ENCODE measurements at places on chromosomes 4 and X.
A peak's percentile ranks its signal among the peaks of the same experiment; 100 is the strongest.

GRCh38 chr4:122710434-122711308 is 21.8 kb upstream of the BBS12 start:
- DNase-seq: peak; percentile 32

- DNase-seq: no peak
These were observed 480 bp downstream of the USP46 start for GRCh38 chr4:52658641-52659000.

GRCh38 chrX:54817220-54817820 is 9.8 kb downstream of the MAGED2 start:
- no peak for DNase-seq

- DNase-seq: no peak
These were observed 70.0 kb upstream of the RAB40AL start for GRCh38 chrX:102866981-102867656.

DNA sequence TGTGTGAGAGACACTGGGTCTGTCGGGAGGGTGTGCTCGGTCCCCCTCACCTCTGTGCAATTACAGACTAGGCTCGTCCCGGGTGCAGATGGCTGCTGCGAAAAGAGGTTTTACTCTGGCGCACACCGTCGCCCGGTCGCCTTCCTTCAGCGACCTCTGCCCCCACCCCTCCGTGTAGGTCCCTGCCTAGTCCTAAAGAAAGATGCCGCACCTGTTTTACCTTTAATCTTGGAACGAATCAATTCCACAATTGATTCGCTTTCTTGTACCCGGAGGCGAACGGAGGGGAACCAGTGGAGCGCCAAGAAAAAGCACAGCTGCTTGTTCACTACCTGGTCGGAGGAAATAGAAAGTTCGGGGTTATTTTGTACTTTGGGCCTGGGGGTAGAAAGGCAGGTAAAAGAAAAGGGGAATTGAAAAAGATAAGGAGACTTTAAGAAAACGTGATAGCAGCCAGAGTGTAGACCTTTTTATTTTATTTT is 1.2 kb downstream of the NPNT start:
- no peak for DNase-seq

- DNase-seq: no peak
These were observed 3.4 kb downstream of the MAML3 start for GRCh38 chr4:140150636-140150885.

DNA sequence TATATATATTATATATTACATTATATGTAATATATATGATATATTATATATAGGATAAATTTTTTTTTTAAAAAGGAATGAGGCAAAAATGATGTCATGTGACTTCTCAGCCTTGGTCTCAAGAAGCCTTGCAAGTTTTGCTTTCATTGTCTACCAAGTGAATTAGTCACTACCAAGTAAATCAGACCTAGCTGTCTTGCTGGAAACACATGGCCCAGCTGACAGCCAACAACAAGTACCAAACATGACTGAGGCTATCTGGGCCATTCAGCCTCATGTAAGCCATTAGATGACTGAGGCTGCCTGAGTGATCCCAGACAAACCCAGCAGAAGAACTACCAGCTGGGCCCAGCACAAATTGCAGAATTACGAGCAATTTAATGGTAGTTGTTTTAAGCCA is 44.9 kb downstream of the HAND2 start:
- no peak for DNase-seq

GRCh38 chr4:183838987-183839712 is 66.0 kb upstream of the STOX2 start:
- DNase-seq: no peak

DNA sequence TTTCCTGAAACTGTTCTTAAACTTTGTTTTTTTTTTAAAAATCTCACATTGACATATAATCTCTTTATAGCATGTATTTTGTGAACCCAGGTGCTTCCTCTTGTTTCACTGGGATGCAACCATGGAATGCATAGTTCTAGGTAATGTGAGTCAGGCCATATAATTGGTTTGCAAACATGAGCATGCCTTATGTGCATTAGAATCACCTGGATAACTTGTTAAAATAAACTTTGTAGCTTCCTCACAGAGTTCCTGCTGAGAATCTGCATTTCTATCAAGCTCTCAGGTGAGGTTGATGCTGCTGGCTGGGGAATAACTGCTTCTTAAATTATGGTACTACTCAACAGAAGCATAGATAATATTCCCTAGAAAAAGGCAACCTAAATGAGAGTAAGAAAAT is 940.3 kb upstream of the LCORL start:
- DNase-seq: no peak

DNA sequence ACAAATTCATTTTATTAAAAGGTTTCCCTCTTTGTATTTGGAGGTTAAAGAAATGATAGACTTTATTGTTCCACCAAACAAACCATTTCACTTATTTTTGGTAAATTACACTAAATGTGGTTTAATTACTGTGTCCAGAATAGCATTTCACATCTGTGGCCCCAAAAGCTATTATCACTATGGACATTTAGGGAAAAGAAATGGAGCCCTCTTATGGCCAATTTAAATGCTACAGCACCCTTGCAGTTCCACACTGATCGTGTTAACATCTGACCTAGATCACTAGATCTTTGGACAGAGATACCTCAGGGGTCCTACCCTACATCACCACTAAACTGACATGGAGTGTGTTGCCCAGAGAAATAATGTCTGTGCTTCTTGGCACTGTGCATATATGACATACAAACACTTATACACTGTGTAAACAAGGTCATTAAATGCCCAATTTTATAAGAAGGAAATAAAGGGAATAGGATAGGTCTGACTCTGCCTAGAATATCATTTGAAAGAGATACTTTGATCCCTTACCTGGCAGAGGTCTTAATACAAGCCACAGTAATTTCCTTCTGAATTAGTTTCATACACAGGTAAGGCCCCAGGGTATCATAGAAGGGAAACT is 163.9 kb downstream of the KDR start:
- no peak for DNase-seq

GRCh38 chr4:177582992-177583391 is 140.8 kb upstream of the AGA start:
- no peak for DNase-seq

- no peak for DNase-seq
These were observed 44.1 kb downstream of the SMIM20 start for GRCh38 chr4:25958110-25958509.

- DNase-seq: no peak
These were observed 96.5 kb downstream of the ASB9 start for GRCh38 chrX:15173411-15173810.

- DNase-seq: no peak
These were observed 34.5 kb upstream of the PPM1K start for GRCh38 chr4:88318751-88319350.

- no peak for DNase-seq
These were observed 206.1 kb downstream of the LHFPL1 start for GRCh38 chrX:112473654-112474053.

DNA sequence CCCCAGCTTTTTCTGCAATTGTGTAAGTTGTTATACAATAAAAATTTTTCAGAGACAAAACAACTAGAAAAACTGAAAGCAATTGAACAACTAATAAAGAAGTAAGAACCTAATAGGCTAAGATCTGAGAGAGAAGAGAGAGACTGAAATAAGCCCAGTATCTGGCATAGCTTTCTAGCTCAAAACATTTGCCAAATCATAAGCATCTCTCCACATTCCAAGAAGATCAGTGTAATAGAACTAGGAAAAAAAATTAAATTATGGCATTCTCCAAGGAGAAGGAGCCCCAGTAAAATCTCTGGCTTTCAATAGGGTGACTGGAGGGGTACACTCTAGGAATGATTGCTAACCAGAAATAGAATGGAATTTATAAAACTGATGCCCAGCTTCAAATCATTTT is 19.0 kb upstream of the PPP3CA start:
- DNase-seq: no peak

DNA sequence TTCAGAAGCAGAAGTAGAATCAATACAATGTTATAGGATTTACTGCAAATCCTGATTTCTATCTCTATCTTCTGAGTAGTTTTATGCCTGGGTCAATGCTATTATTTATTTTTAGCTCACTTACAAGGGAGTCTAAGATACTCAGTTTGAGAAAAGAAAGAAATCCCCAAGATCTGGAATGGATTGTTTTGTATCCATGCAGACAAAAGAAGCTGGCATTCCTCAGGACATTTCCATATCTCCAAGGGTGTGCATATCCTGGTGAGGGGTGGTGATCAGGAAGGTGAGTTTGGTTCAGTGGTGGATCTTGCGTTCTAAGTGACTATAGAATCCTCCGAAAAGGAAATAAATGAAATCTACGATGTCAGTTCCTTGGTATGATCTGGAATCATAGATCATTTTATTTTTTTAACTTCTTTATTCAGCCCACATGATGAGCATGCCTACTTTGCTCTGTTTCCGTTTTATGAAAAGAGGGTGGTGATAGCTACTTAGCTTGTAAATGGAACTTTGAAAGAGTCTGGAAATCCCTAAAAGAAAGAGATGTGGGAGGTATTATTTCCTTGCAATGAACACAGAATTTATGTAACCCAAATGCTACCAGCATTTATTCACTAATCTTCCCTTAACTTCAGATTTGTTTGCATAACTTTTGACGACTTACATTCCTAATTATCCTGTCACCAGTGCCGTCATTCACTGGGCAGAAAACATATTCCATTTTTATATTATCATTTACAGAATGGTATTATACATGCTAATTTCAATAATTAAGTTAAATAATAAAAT is 81.1 kb upstream of the RAPGEF2 start:
- DNase-seq: no peak

- DNase-seq: no peak
These were observed 7.6 kb downstream of the FABP2 start for GRCh38 chr4:119314356-119314755.

- DNase-seq: no peak
These were observed 12.4 kb upstream of the SH3RF1 start for GRCh38 chr4:169283114-169283509.

GRCh38 chr4:153276971-153277370 is 67.5 kb upstream of the MND1 start:
- no peak for DNase-seq

DNA sequence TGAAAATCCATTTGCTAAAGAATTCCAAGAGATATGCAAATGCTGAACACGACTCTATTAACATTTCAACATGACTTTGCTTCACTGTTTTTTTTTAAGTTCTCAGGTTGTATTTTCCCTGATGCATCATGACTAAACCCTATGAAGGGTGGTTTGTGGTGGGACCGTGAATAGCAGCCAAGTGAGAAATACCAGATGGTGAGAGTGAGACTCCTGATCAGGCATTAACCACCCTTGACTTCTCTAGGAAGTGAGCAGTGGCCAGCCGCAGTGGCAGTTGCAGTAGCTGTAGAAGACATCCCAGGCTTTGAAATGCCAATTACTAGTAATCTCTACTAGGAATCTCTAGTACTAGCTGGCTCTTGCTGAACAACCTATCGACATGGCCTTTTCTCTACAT is 383.4 kb downstream of the FAM133A start:
- no peak for DNase-seq

GRCh38 chr4:41575207-41575606 is 37.2 kb downstream of the LIMCH1 start:
- no peak for DNase-seq

- no peak for DNase-seq
These were observed 37.0 kb downstream of the IRS4 start for GRCh38 chrX:108699368-108699767.

DNA sequence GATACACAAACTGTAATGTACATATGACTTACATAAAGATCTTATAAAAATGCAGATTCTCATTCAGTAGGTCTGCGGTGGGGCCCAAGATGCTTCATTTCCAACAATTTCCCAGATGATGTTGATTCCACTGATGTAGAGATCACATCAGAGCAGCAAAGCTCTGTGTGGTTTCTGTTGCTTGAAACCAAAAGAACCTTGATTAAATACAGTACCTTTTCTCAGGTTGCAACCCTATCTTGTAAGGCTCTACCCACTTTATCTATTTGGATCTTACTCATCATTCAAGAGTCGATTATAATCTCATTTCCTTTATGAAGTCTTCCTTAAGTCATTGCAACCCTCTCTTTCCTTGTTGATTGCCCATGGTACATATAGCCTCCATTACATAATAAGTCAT is 816.8 kb downstream of the RPA4 start:
- DNase-seq: no peak

DNA sequence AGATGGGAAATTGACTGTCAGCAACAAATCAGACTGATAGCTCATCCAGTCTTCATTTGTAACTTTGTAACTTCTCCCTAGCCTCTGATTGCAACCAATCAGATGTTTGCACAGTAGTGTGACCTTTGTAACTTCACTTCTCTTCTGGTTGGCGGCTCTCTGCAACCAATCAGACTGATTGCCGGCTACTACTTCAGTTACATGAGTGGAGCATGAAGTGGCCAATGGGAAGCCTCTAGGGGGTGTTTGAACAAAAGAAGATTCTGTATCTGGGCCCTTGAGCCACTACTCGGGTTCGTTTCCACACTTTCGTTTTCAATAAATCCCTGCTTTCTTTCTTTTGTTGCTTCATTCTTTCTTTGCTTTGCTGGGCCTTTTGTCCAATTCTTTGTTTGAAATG is 1285.8 kb downstream of the TECRL start:
- DNase-seq: no peak

GRCh38 chr4:122603156-122603574 is 17.7 kb downstream of the IL21 start:
- DNase-seq: no peak

- no peak for DNase-seq
These were observed 7.9 kb downstream of the LEF1 start for GRCh38 chr4:108160741-108161352.

DNA sequence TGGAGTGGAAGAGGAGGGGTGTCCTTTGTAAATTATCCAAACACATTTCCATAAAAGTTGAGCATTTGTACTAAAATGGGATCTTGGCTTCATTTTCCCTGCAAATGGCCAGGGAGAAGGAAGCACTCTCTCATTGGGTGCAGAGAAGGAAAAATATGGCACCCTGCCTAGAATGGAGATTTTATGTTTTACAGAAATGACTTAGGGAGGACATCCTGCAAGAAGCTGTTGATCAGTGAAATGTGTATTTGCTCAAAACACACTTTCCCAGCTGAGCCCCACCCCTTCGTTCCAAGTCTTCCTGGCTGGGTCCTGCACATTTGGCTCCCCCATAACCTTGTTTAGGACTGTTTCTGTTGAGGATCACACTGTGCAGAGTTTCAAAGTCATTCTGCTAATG is 213.5 kb upstream of the TAPT1 start:
- no peak for DNase-seq

- DNase-seq: no peak
These were observed 23.1 kb upstream of the GABRG1 start for GRCh38 chr4:46146993-46147392.

- DNase-seq: no peak
These were observed 1.0 kb downstream of the NOA1 start for GRCh38 chr4:56976283-56976836.

- DNase-seq: no peak
These were observed 1602.4 kb downstream of the STIM2 start for GRCh38 chr4:28462766-28463700.

- peak; percentile 49 for DNase-seq
These were observed 42.7 kb downstream of the ASMT start for GRCh38 chrX:1657367-1658070.

All from stimulated activated CD8-positive, alpha-beta memory T cell treated with anti-CD3 and anti-CD28 coated beads, Interleukin-15, amount 100 ng/mL, for 48 hours (primary cell).